ENCODE measurements at places on chromosomes 13 and 19. TPM values are rescaled to one million over a fixed set of nuclear protein-coding genes. Genes with fewer than 3 reads are reported as not detected.

- no peaks in the 10 kb centered on the region for H3K27me3 ChIP-seq
- no peak overlapping the region for H3K27ac ChIP-seq
- H3K4me3 ChIP-seq, result no peak overlapping the region
- H3K4me1 ChIP-seq, result no peaks in the 10 kb centered on the region
- no peaks in the 10 kb centered on the region for H3K36me3 ChIP-seq
- DNase-seq, result no peak
Measured at GRCh38 chr13:24176351-24177101, 16.0 kb downstream of the SPATA13 start.

DNA sequence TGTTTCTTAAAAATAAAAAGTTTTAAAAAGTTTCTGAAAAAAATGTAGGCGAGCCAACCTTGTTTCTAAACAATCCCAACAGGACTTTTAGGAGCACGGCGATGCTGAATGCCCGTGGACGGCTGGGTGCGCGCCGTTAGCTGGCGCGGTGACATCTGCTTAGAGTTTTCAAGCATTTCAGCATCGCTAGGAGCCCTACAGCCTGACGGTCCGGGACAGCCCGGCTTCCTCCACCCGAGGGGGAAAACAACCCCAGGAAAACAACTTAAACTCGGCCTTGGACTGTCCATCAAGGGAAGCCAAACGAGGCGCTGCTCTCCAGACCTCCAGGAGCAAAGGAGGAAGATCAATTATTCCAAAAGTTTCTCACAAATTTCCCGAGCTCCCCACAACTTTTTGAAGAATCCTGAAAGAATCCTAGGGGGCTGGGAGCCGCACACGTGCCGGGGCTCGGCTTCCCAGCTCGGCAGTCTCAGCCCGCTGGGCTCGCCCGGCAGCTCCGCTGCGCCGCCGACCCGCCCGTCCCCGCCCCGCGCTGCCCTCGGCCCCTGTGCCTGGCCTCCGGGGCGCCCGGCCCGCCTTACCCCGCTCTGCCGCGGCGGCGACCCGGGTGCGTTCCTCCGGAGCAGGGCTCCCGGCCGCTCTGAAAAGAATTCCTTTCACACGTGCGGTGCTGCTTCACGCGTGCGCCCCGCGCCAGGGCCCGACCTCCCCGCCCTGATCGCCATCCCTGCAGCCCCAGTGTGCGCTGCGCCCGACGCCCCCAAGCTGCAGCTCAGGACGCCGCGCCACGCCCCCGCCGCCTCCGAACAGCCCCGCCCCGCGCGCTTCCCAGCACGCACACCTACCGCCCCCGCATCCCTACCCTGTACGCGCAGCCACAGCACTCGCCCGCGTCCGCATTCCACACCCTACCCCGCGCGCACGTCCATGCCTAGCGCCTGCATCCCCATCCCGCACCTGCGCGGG lies at the start of gene GJA3:
Gene GJA3, minus strand, starts transcription at position 747 of the 969 bp plus-strand sequence. CDS start 17,764 bp downstream, outside the sequence.
- peaks cover 18% of the 10 kb centered on the region for H3K4me1 ChIP-seq
- DNase-seq, result no peak
- peaks cover 53% of the 10 kb centered on the region for H3K27me3 ChIP-seq

DNA sequence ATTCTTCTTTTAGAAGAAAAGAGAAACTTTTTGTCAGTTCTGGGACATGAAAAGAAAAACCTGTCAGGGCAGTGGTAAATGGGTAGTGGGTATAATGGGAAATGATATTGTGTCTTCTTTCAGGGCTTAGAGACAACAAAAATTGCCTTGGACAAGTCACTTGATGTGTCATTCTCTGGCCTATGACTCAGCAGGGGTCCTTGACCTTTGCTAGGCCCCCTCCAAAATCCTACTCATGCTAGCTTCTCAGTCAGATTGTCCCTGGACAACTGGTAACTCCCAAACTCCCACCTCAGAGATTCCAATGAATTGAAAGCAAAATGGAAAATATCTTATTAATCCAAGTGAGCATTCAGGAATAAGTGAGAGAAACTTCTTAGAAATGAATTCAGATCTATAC lies 258.8 kb upstream of the SPRY2 start:
- H3K27me3 ChIP-seq, result no peaks in the 10 kb centered on the region
- H3K36me3 ChIP-seq, result no peaks in the 10 kb centered on the region
- DNase-seq, result no peak
- no peaks in the 10 kb centered on the region for H3K4me1 ChIP-seq

- no peak overlapping the region for H3K27ac ChIP-seq
- no peaks in the 10 kb centered on the region for H3K36me3 ChIP-seq
- H3K4me3 ChIP-seq, result no peak overlapping the region
- no peaks in the 10 kb centered on the region for H3K4me1 ChIP-seq
- H3K27me3 ChIP-seq, result no peaks in the 10 kb centered on the region
Measured at GRCh38 chr13:109605846-109606245, 180.5 kb downstream of the IRS2 start.

GRCh38 chr13:95784900-95785290 lies 108.0 kb downstream of the DNAJC3 start:
- no peak for DNase-seq
- H3K27me3 ChIP-seq, result no peaks in the 10 kb centered on the region
- peaks cover 56% of the 10 kb centered on the region for H3K36me3 ChIP-seq
- peaks cover 5% of the 10 kb centered on the region for H3K4me1 ChIP-seq

CEACAM8 gene
- 1.1 TPM for total RNA-seq

APOE gene
- total RNA-seq, result 469 TPM

DNA sequence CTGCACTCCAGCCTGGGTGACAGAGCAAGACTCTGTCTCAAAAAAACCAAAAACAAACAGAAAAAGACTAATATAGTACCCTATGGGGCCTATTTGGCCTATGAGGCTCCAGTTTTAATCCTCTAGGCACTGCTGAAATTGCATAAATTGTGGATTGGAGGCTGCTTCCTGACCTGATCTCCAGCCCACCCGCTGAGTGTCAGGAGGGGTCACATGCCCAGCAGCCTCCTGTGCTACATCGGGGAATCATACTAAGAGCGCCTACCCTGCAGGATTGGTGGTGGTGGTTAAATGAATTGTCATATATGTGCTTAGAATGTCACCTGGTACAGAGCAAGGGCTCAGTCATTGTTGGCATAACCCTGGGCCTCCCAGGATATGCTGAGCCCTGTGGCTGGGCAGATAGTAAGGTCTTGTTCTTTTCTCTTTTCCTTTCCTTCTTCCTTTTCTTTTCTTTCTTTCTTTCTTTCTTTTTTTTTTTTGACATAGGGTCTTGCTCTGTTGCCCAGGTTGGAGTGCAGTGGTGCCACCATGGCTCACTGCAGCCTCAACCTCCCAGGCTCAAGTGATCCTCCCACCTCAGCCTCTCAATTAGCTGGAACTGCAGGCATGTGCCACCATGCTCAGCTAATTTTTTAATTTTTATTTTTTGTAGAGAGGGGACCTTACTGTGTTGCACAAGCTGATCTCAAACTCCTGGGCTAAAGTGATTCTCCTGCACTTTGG lies 31.3 kb downstream of the LTBP4 start:
- peaks cover 10% of the 10 kb centered on the region for H3K4me1 ChIP-seq
- H3K36me3 ChIP-seq, result peaks cover 7% of the 10 kb centered on the region
- H3K4me3 ChIP-seq, result no peak overlapping the region
- DNase-seq, result no peak

ZSCAN4 gene
- total RNA-seq, result not detected

DNA sequence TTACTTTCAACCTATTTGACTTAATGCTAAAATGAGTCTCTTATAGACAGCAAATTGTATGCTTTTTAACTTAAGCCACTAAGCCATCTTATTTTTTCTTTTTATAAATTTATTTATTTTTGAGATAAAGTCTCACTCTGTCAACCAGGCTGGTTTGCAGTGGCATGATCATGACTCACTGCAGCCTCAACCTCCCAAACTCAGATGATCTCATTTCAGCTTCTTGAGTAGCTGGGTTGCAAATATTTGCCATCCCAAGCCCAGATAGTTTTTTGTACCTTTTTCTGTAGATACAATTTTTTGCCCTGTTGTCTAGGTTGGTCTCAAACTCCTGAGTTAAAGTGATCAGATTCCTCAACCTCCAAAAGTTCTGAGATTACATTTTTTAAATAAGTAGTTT lies 27.1 kb downstream of the ZNF714 start:
- peaks cover 7% of the 10 kb centered on the region for H3K36me3 ChIP-seq
- no peaks in the 10 kb centered on the region for H3K27me3 ChIP-seq
- no peak overlapping the region for H3K27ac ChIP-seq
- DNase-seq, result no peak

DNA sequence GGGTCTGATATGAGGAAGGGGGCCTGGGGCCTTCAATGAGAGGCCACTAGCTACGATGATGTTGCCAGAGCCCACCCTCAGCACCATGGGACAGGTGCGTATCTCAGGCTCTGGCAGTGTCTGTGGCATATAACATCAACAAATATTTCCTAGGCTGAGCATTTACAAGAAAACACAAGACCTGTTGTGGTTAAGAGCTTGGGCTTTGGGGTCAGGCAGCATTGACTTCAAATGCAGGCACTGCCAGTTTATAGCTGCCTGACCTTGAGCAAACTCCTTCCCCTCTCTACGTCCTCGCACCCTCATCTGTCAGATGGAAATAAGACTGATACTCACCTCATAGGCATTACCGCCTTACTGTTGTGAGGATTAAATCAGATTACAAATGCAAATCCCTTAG lies 156.0 kb downstream of the KATNAL1 start:
- H3K27ac ChIP-seq, result no peak overlapping the region
- H3K4me1 ChIP-seq, result no peaks in the 10 kb centered on the region
- no peaks in the 10 kb centered on the region for H3K27me3 ChIP-seq

ZNF546 gene
- 5.5 TPM for total RNA-seq

DNA sequence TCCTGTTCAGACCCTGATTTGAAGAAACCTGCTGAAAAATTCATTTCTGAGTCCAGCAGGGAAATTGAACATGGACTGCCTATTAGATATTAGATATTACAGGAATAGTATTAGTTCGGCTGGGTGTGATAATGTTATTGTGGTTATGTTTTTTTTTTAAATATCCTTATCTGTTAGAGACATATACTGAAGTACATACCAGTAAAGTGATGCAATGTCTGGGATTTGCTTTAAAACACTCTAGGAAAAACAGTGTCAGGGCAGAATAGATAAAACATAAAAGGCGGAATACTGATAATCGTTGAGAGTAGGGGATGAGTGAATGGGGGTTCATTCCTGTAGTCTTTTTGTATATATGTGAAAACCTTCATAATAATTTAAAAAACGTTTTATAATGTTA lies 28.7 kb upstream of the AMER2 start:
- no peak overlapping the region for H3K27ac ChIP-seq
- no peaks in the 10 kb centered on the region for H3K4me1 ChIP-seq
- DNase-seq, result no peak
- H3K27me3 ChIP-seq, result no peaks in the 10 kb centered on the region
- H3K36me3 ChIP-seq, result no peaks in the 10 kb centered on the region

USHBP1 gene
- total RNA-seq, result 9.6 TPM

DNA sequence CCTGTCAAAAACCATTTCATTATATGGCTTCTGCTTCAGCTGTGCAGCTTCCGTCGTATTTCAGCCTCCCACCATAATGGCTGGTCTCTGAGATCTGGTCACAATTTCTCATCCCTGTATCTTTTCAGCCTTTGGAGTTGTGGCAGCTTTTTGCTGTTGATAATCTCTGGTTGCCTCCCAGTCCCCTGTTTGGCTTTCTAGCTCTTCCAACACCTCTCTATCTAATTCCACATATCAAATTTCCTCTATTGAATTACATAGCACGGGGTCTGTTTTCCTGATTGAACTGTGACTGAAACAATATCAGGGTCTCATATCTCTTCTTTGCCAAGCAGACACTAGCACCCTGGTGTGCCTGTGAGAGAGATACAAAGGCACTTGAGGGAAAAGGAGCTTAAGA lies 222.1 kb upstream of the OBI1 start:
- no peak overlapping the region for H3K27ac ChIP-seq
- H3K27me3 ChIP-seq, result no peaks in the 10 kb centered on the region
- no peak for DNase-seq
- no peak overlapping the region for H3K4me3 ChIP-seq
- H3K4me1 ChIP-seq, result no peaks in the 10 kb centered on the region

DNA sequence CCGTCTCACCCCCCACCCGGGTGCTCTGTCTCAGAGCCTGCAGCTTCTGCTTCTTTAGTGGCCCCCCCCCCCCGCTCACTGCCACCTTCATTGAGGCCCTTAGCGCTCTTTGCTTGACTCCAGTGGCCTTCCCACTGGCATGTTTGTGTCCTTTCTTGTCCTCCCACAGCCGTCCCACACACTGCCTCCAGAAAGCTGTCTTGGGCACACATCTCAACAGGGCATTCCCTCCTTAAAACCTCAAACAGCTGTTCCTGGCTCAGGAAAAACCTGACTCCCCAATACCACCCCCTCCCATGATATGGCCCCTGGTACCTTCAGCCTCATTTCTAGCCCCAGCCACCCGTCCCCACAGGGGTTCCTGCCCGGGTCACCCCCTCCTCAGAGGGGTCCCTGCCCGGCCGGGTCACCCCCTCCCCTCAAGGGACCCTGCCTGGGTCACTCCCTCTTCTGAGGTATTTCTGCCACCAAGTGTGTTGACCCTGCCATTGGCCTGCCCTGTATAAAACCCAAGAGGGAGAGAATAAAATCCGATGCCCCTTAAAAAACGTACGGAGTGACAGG lies 8.9 kb downstream of the B3GLCT start:
- no peaks in the 10 kb centered on the region for H3K27me3 ChIP-seq
- peak; percentile 38 for DNase-seq
- no peaks in the 10 kb centered on the region for H3K36me3 ChIP-seq
- H3K4me3 ChIP-seq, result no peak overlapping the region

DNA sequence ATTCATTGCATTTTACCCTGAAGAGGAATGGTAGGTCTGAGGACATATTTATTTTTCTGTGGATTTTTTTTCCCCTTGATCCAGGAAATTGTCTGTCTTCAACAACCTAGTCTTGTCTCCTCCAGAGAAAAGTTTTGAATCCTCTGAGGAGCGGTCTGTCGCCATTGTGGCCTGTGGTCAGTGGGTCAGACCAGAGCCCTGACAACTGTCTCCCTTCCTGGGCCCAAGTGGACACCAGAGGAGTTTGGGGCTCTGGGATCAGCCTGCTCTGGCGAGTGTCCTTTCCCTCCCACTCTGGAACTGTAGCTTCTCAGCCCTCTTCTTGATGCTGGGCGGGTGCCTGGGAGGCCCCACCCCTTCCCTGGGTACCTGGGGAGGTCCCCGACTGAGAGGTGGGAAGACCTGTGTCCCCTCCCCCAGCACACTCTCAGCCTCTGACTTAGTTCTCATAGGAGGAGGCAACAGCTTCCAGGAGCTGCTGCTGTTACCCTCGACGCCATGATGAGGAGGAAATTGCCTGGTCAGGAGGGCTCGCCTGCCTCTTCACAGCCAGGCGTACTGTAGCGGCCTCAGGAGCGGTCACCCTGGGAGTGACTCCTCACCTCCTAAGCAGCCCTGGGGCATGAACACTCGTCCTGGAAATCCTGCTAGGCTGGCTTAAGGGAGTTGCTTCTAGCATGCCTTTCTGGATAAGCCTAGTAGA lies 110.3 kb downstream of the GGACT start:
- no peak overlapping the region for H3K27ac ChIP-seq
- DNase-seq, result no peak
- H3K27me3 ChIP-seq, result no peaks in the 10 kb centered on the region
- H3K4me1 ChIP-seq, result no peaks in the 10 kb centered on the region

Data from upper lobe of left lung (tissue), 6 donors.